ENCODE measurements at places on chromosomes 3 and 15.

DNA sequence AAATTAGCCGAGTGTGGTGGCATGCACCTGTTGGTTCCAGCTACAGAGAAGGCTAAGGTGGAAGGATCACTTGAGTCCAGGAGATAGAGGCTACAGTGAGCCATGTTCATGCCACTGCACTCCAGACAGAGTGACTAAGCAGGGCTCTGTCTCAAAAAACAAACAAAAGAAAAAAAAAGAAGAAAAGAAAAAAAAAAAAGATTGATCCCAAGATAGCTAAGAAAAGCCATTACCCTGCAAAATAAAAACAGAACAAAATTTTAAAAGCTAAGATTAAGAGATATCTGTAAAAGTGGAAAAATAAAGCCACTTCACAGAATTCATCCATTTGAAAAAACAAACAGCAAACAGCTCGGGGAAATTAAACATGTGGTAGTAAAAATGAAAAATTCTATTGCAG lies 23.8 kb downstream of the LRRC2 start:
- H3K36me3 ChIP-seq = peaks cover 2% of the 10 kb centered on the region
- H3K27me3 ChIP-seq = peaks cover 14% of the 10 kb centered on the region
- H3K27ac ChIP-seq = peak overlapping the region; percentile 55

GRCh38 chr3:17885986-17886385 lies 143.6 kb upstream of the TBC1D5 start:
- no peaks in the 10 kb centered on the region for H3K4me1 ChIP-seq
- peaks cover 23% of the 10 kb centered on the region for H3K27me3 ChIP-seq
- no peaks in the 10 kb centered on the region for H3K36me3 ChIP-seq
- H3K27ac ChIP-seq = no peak overlapping the region
- no peak overlapping the region for H3K4me3 ChIP-seq

- no peaks in the 10 kb centered on the region for H3K36me3 ChIP-seq
- peaks cover 10% of the 10 kb centered on the region for H3K27me3 ChIP-seq
Observed at GRCh38 chr15:39320886-39321285, 260.0 kb upstream of the THBS1 start.

- H3K27ac ChIP-seq = no peak overlapping the region
- H3K4me1 ChIP-seq = peaks cover 3% of the 10 kb centered on the region
- no peaks in the 10 kb centered on the region for H3K36me3 ChIP-seq
- DNase-seq = no peak
- no peaks in the 10 kb centered on the region for H3K27me3 ChIP-seq
Observed at GRCh38 chr3:150144191-150144708, 173.6 kb upstream of the PFN2 start.

DNA sequence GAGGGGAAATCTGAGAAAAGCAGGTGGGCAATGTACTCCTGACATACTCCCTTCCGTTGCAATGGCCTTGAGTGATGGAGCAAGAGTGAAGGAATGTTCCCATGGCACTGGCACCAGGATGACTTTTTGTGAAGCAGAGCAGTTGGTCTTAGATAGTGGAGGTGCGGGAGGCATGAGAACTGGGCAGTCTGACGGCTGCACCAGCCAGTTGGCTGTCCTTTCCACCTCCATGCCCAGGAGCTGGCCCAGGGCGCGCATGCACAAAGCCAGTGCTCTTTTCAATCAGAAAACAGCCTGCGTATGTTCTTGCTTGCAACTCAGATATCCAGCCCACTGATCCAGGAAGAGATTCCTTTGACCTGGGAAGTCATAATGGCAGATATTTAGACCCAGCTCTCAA lies 136.8 kb downstream of the PGPEP1L start:
- H3K27me3 ChIP-seq = no peaks in the 10 kb centered on the region
- DNase-seq = no peak
- H3K27ac ChIP-seq = no peak overlapping the region

- no peaks in the 10 kb centered on the region for H3K27me3 ChIP-seq
- DNase-seq = no peak
- no peak overlapping the region for H3K4me3 ChIP-seq
- H3K36me3 ChIP-seq = peaks cover 12% of the 10 kb centered on the region
Observed at GRCh38 chr3:41244620-41245336, 45.5 kb downstream of the CTNNB1 start.

DNA sequence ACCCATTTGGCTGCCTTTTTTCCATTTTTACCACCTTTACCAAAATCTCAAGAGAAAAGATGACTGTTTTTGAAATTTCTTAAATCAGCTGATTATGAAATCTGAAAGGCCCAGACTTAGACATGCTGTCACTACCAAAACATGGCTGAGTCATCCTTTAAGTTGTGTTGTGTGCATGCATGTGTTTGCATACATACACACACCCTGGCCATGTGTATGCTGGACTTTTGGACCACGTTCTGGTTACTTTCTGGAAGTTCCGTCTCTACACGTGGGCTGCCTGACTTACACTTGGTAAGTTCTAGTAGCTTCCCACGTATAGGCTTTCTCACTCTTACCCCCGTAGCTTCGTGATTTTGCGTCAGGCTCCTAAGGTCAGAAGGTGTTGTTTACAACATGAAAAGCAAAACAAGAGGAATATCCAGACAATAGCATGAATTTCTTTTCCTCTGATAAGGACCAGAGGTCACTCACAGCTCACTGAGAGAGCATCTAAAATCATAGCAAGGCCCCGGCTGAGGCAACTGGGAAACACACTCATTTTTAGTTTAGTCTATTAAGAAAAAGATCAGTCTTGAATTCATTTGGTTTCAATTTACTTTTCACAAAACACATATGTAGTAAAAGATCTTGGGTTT lies 62.4 kb downstream of the COL8A1 start:
- H3K4me3 ChIP-seq = no peak overlapping the region
- H3K36me3 ChIP-seq = no peaks in the 10 kb centered on the region
- no peak for DNase-seq
- H3K27me3 ChIP-seq = peaks cover 6% of the 10 kb centered on the region
- H3K4me1 ChIP-seq = no peaks in the 10 kb centered on the region

GRCh38 chr3:134527037-134527436 lies 41.2 kb downstream of the CEP63 start:
- H3K27me3 ChIP-seq = no peaks in the 10 kb centered on the region
- no peak for DNase-seq
- H3K36me3 ChIP-seq = peaks cover 34% of the 10 kb centered on the region
- no peak overlapping the region for H3K27ac ChIP-seq
- H3K4me3 ChIP-seq = no peak overlapping the region

GRCh38 chr3:82005266-82005665 lies 243.8 kb upstream of the GBE1 start:
- no peaks in the 10 kb centered on the region for H3K27me3 ChIP-seq
- no peaks in the 10 kb centered on the region for H3K4me1 ChIP-seq
- no peak for DNase-seq

GRCh38 chr3:177525987-177526712 lies 328.9 kb upstream of the TBL1XR1 start:
- H3K27ac ChIP-seq = no peak overlapping the region

DNA sequence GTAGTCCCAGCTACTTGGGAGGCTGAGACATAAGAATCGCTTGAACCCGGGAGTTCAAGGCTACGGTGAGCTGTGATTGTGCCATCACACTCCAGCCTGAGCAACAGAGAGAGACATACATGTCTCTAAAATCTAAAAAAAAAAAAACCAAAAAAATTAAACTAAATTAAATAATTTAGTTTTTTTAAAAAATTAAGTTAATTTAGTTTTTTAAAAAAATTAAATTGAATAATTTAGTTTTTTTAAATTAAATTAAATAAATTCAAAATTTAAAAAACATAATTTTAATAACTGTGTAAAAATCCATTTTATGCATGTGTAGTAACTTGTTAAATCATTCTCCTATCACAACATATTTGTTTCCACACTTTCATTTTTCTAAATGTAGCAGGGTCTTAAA lies 20.1 kb upstream of the ARPIN start:
- H3K27ac ChIP-seq = no peak overlapping the region
- H3K36me3 ChIP-seq = no peaks in the 10 kb centered on the region
- no peak for DNase-seq
- H3K4me3 ChIP-seq = no peak overlapping the region

DNA sequence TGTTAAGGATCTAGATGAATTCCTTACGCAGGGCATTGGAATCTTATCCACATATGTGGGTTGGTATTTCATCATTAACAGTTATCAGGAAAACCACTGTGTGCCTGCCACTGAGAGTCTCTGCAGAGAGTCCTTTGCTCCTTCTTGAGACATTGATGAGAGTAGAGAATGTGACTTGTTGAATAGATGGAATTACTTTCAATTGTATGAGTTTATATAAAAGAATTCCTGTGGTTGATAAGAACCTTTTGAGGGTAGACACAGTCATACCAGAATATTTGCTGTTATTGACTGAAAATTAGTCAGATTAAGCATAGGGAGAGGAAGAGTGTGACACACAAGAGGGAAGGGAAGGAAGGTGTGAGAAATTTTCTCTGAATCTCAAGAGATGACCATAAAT lies 30.8 kb downstream of the ARHGEF26 start:
- no peak overlapping the region for H3K4me3 ChIP-seq
- DNase-seq = no peak
- H3K4me1 ChIP-seq = no peaks in the 10 kb centered on the region

DNA sequence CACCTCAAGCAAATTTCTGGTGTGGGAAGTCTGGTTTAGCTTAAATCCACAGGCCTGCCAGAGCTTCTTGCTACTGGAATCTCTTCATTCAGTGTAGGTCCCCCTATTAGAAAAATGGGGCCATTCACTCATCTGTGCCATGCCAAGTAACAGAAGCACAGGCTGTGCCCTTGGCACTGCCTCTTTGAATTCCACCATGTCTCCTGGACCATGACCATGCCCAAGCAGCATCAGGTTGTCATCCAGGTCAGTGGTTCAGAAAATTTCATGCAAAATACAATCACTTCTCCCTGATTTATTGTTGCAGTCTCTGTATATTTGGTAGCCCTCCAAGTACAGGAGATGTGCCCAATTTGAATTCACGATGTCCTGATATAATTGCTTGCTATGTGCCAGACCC lies 602.1 kb upstream of the ZNF385D start:
- no peaks in the 10 kb centered on the region for H3K4me1 ChIP-seq
- no peak for DNase-seq
- H3K27ac ChIP-seq = no peak overlapping the region
- H3K36me3 ChIP-seq = no peaks in the 10 kb centered on the region
- H3K4me3 ChIP-seq = no peak overlapping the region
- no peaks in the 10 kb centered on the region for H3K27me3 ChIP-seq

- no peak overlapping the region for H3K4me3 ChIP-seq
- DNase-seq = no peak
- no peaks in the 10 kb centered on the region for H3K4me1 ChIP-seq
- no peak overlapping the region for H3K27ac ChIP-seq
Observed at GRCh38 chr3:196397941-196398340, 34.3 kb downstream of the UBXN7 start.

DNA sequence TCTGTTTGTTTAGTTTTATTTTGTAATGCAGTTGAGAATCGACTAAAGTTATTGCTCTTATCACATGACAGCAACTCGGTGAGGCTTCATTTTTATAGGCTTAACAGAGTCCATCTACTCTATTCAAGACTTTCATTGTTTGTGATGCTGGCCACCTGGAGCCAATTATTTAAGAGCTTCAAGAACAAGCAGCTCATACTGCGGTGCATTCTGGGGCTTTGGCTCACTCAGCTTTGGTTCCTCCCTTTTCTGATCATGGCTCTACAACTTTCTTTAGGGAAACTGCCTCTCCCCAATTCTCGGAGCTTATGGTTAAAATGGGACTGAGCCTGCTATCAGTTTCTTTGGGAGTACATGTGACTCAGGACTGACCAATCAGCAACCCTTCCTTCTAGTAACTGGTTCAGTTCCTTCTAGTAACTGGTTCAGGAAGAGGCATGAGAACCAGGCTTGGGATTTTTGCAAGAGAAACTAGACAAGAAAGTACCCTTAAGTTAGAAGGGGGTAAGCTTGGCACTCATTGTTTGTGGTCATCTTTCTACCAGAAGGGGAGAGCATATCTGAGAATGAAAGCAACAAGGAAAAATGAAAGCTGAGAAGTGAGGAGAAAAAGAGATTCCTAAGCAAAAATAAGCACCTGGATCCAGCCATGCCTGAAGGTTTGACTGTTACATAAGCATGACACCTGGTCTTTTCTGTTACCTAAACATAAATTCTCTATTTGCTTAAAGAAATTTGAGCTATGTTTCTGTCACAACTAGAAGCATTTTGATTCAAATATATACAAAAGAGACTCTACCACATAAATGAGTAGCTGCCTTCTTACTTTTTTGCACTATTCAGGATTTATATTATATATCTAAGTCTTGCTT lies 24.1 kb upstream of the ARHGEF3 start:
- no peaks in the 10 kb centered on the region for H3K27me3 ChIP-seq
- peaks cover 4% of the 10 kb centered on the region for H3K36me3 ChIP-seq
- H3K27ac ChIP-seq = no peak overlapping the region
- DNase-seq = no peak
- H3K4me3 ChIP-seq = no peak overlapping the region
- peaks cover 32% of the 10 kb centered on the region for H3K4me1 ChIP-seq

GRCh38 chr3:24933401-24933800 lies 438.8 kb upstream of the THRB start:
- H3K27me3 ChIP-seq = no peaks in the 10 kb centered on the region
- H3K4me1 ChIP-seq = no peaks in the 10 kb centered on the region
- no peak overlapping the region for H3K4me3 ChIP-seq
- no peak overlapping the region for H3K27ac ChIP-seq
- DNase-seq = no peak

DNA sequence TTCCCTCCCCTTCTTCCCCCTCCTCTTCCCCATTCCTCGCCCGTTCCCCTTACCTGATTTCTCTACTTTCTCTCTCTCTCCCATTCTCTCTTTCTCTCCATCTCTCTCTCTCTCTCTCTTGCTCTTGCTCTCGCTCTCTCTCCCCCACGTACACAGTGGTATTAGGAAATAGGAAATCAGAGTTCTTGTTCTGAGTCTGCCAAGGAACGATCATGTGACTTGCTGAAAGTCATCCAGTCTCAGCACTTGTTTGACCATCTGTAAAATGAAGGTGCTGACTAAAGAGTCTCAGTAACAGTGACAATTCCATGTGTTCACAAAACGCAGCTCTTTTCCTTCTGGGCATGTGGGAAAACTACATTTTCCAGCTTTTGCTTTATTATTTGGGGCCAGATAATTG lies 445.0 kb upstream of the TGFBR2 start:
- H3K36me3 ChIP-seq = no peaks in the 10 kb centered on the region
- H3K4me1 ChIP-seq = no peaks in the 10 kb centered on the region
- no peak overlapping the region for H3K4me3 ChIP-seq
- no peak for DNase-seq
- no peak overlapping the region for H3K27ac ChIP-seq

GRCh38 chr3:163722405-163722804 lies 1355.9 kb downstream of the SI start:
- no peaks in the 10 kb centered on the region for H3K27me3 ChIP-seq
- no peak for DNase-seq
- H3K4me3 ChIP-seq = no peak overlapping the region

GRCh38 chr15:94526071-94526689 lies 294.8 kb downstream of the MCTP2 start:
- H3K27me3 ChIP-seq = no peaks in the 10 kb centered on the region
- DNase-seq = no peak
- no peak overlapping the region for H3K27ac ChIP-seq
- no peaks in the 10 kb centered on the region for H3K4me1 ChIP-seq
- H3K36me3 ChIP-seq = no peaks in the 10 kb centered on the region
- no peak overlapping the region for H3K4me3 ChIP-seq

DNA sequence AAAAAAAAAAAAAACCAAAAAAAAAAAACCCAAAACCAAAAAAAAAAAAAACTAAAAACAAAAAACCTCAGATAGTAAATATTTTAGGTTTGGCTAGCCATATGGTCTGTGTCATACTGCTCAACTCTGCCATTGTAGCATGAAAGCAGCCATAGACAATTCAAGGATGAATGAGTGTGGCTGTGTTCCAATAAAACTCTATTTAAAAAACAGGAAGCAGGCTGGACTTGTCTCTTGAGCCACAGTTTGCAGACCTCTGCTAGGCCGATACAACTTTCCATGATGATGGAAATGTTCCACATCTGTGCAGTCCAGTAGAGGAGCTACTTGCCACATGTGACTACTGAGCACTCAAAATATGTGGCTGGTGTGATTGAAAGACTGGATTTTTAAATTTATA lies 11.1 kb downstream of the EFCAB12 start:
- H3K36me3 ChIP-seq = no peaks in the 10 kb centered on the region
- no peaks in the 10 kb centered on the region for H3K4me1 ChIP-seq
- DNase-seq = no peak
- no peak overlapping the region for H3K4me3 ChIP-seq
